ENCODE measurements at places on chromosomes 5 and 9. TPM values are rescaled to one million over a fixed set of nuclear protein-coding genes. Genes with fewer than 3 reads are reported as not detected.

The CLIC3 gene
- 6.2 TPM for total RNA-seq

The PRELID2 gene
- 15.4 TPM for total RNA-seq

- DNase-seq = no peak
These were observed 124.9 kb downstream of the MRPS30 start for GRCh38 chr5:44933686-44934085.

DNA sequence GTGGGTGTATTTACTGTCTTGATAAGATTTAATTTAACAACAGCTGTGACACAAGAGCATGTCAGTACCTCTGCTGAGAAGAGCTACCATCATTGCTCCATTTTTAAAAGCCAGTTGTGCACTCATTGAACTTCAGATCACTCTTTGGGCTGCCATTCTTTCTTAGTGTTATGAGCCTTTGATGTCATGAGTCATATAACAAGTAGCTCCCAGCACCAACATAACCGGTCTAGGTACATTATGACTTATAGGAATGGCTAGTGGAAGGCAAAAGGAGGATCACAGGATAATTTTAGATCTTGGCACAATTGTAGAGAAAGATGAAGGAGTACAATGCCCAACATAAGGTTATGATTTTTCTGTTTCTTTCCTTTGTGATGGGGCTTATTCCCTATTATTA is 170.8 kb upstream of the FBN2 start:
- DNase-seq = no peak

- DNase-seq = no peak
These were observed 22.1 kb upstream of the RARS1 start for GRCh38 chr5:168464214-168464613.

GRCh38 chr5:90645024-90645610 is 86.5 kb downstream of the ADGRV1 start:
- no peak for DNase-seq

- DNase-seq = no peak
These were observed 29.2 kb downstream of the NR4A3 start for GRCh38 chr9:99850736-99851499.

DNA sequence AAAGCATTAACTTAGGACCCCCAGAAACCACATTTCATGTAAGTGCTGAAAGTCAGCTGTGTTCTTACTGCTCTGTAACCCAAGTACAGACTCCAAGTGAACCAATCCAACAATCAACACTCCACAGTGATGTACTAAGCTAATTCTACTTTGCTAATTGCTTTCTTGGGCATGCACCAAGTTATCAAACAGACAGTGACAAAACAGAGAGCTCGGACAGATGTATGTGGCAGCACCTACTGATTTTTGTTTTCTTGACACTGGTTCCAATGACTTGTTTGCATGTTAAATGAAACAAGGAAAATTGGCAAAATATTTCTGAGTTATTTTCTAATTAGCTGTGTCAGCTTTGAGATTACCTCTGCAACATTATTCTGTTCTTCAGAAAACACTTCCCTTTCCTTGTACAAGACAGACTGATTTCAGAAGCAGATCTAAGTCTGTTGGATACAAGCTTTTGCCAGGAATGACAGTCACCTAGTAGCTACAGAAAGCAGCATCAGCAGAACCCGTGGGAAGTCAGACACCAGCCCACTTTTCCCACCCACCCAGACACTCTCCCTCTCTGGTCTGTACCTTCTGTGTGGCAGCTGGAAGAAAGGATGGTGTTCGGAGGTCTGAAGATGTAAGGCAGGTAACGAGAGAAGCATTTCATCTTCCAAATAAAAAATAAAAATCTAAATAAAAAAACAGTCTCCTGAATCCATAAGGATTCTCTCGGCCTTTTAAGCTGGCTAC is 176.7 kb upstream of the PPP2R2B start:
- no peak for DNase-seq

DNA sequence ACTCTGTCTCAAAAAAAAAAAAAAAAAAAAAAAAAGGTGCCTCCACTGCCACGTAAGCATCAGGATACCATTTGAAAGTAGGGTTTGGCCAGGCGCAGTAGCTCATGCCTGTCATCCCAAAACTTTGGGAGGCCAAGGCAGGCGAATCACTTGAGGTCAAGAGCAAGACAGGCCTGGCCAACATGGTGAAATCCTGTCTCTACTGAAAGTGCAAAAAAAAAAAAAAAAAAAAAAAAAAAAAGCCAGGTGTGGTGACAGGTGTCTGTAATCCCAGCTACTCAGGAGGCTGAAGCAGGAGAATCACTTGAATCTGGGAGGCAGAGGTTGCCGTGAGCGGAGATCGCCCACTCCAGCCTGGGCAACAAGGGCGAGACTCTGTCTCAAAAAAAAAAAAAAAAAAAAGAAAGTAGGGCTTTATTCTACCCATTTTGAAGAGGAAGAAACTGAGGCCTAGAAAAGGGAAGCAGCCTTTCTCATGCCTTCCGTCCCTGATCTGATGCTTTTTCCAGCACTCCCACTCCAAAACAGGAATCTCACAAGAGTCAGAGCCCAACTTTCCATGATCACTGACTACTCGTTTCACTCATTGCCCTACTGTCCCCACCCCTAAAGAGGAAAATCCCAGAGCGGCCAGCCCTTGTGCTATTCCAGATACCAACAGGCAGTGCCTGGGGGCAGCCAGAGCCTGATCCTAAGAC is 16.3 kb upstream of the CCIN start:
- no peak for DNase-seq

Data from Panc1 (cell line).